ENCODE measurements at places on chromosomes 13 and 19. TPM values are rescaled to one million over a fixed set of nuclear protein-coding genes. Genes with fewer than 3 reads are reported as not detected.

The ZNF726 gene
- 0.78 TPM for total RNA-seq

The LILRA1 gene
- 0.30 TPM for total RNA-seq

The ZNF90 gene
- total RNA-seq, result 1.5 TPM

DNA sequence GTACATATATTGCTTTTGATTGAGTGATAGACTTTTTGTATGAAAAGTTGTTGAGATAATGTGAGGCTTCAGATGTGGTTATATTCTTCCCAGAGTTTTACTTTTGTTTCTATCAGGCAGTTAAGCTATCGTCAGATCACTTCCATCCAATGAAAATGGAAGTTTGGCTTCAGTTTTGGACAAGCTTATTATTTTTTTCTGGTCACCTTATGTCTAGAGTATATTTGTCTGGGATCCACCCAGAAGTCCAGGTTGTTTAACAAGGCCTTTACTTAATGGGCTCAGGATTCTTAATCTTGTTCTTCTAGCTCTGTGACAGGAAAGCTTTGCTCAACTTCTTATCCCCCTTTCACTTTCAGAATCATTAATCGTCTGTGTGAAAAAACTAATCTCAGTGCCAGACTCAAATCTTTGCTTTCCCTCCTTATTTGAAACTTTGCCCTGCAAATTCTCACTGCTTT lies 150.9 kb downstream of the PDS5B start:
- no peak for DNase-seq

The NBEA gene
- 14.7 TPM for total RNA-seq

DNA sequence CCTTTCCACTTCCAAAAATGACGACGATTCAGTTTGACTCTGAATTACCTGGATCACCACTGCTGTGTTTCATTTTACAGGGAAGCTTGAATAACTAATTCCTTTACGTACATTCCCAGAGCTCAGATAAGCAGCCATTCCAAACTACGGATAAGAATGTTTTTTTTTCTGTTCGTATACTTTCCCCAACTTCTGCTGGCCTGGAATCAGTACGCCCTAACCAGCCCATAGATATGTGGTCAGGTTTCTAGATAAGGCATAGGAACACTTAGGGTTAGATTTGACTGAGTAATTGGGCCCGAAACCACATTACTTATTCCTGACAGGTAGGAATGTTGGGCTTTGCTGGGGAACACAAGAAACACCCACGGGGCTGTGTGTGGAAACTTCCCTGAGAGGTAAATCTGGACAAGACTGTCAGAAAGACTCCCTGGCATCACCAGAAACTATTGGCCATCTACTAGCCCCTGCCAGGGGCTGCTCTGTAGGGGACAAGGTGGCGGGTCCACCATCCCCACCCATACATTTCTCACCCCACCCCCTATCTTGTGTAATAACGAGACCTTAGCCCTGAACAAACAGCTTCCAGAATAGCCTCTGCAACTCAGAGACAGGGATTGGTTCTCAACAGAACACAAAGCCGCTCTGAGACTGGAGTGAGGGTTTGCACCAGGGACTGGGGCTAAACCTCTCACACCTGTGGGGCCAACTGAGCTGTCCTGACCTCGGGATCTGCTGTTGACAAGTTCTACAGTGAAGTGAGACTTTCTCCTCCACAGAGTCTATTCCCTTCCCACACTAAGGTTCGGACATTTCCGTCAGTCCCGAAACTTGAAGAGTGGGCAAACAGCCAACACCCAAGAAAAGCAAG lies 15.6 kb downstream of the RHPN2 start:
- DNase-seq, result no peak

DNA sequence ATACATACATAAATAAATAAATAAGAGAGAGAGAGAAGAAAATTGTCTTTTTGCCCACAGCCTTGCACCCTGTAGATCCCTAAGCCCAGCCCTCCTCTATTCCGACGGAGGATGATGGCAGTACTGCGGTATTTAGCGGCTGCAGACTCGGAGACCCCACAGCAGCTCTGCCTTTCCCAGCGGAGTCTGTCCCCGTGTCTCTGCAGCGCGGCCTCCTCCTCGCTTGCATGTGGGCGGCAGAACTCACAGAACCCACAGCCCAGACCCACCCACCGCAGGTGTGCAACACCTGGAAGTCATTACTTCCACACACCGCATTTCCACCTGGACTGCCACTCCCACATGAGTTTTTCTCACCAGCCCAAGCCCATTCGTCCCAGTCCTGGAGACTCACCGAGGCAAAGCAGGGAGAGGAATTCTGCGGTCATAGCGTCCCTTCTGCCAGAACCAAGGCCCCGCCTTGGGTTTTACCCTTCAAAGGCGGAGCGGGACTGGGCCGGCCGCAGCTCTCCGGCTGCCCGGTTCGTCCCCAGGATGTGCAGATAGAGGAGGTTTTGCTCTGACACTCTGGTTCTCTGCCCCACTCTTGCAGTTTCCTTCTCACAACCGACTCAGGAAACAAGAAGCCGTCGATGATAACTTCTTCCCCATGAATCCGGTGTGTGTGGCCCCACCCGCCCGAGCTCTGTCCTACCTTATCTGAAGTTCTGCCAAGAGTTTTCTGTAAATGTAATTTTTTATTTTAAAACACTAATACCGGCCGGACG lies at the start of gene VSTM1:
TSS of gene VSTM1 (minus strand) at position 548 of the 767 bp plus-strand sequence. CDS start at position 428, 120 bp downstream.
- no peak for DNase-seq

- DNase-seq, result no peak
Observed at GRCh38 chr13:94056362-94056990, 423.0 kb downstream of the DCT start.

The SWSAP1 gene
- 4.7 TPM for total RNA-seq

- DNase-seq, result no peak
Observed at GRCh38 chr13:110424569-110425443, 117.7 kb downstream of the COL4A2 start.

The ZNF699 gene
- total RNA-seq, result 7.9 TPM

The FCAR gene
- 1.7 TPM for total RNA-seq

The EPSTI1 gene
- 13.7 TPM for total RNA-seq

- DNase-seq, result no peak
Observed at GRCh38 chr13:102902789-102903347, 57.0 kb downstream of the ERCC5 start.
